ENCODE measurements at places on chromosomes 7 and 10.

- no peak for DNase-seq
These were observed 101.8 kb upstream of the MKLN1 start for GRCh38 chr7:131225619-131226513.

- no peak for DNase-seq
These were observed 675.2 kb downstream of the PHTF2 start for GRCh38 chr7:78473571-78474301.

- DNase-seq, result no peak
These were observed 50.3 kb upstream of the SDK1 start for GRCh38 chr7:3250725-3251124.

DNA sequence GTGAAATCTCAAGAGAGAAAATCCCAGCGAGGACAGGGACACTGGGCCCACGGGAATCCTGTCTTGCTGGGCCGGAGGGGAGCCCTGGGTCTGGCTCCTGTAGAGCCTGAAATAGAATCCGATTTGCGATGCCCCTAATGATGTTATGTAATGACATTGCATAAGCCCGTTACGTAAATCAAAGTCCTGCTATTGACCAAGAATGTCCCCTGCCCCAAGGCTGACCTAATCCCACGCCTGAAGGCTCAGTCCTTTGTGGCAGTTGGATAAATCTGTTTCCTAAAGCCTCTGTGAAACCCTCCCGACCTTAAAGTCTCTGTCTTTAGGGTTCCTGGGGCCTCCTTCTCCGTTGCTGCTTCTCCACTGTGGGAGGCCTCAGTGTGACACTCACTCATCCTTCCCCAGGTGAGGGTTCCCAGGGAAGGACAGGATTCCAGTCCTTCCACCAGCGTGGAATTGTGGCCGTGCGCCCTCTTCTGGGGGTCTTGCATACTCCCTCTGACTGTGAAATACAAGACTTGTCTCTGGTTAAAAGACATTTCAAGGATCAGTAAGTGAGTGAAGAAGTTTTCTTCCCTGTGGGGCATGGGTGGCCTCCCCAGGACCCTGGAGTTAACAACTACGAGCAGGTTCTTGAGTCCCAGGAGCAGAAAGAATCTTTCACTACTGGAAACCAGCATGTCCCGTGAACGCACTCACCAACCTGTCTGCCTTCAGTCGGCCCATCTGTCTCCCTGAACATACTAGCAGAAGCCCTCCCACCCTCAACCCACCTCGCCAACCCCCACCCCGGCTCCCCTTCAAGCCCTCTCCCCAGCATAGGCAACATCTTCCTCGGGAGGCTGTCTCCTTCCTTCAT lies 19.8 kb downstream of the ZNF467 start:
- DNase-seq, result no peak

- DNase-seq, result no peak
These were observed 611.8 kb downstream of the SORCS3 start for GRCh38 chr10:105252911-105253310.

GRCh38 chr7:88268051-88268450 lies 38.6 kb downstream of the STEAP4 start:
- DNase-seq, result no peak

- DNase-seq, result no peak
These were observed 11.0 kb downstream of the CYREN start for GRCh38 chr7:135159359-135160085.

- DNase-seq, result no peak
These were observed 51.9 kb downstream of the SLC29A4 start for GRCh38 chr7:5334671-5335070.

- no peak for DNase-seq
These were observed 396.6 kb upstream of the KLF6 start for GRCh38 chr10:4181621-4182049.

- no peak for DNase-seq
These were observed 80.8 kb upstream of the PRSS1 start for GRCh38 chr7:142668495-142668894.

DNA sequence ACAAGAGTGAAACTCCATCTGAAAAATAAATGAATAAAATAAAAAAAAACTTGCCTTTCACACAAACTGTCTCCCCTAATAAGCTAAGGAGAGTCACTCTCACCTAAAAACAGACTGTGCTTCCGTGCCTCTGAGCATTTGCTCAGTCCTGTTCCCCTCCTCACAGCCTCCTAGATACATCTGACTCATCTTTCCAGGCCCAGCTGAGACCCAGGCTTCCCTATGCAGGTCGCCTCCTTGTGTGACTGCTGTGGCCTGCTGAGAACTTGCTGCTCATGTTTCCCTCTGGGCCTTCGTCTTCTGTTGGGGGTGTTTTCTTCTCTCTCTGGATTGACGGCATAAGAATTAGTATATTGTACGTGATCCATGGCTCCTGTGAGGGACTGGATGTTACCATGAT lies 777.7 kb downstream of the LRMDA start:
- no peak for DNase-seq

DNA sequence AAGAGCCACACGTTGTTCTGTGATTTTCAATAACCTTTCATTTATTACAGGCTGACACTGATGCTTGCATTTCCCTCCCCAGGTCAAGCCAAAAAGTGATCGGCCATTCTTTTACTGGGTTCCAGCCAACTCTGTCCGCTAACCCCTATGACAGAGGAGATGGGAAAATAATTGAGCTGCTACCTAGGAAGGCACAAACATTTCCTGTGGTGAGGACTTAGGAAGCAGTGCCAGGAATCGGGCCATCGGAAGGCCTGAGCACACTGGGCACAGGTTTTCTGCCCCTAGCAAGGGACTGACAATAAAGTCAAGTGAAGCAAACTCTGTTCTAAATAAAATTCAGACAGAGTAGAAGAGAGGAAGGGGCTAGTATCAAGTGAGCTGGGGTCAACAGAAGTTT lies 313.0 kb upstream of the AOAH start:
- DNase-seq, result no peak

DNA sequence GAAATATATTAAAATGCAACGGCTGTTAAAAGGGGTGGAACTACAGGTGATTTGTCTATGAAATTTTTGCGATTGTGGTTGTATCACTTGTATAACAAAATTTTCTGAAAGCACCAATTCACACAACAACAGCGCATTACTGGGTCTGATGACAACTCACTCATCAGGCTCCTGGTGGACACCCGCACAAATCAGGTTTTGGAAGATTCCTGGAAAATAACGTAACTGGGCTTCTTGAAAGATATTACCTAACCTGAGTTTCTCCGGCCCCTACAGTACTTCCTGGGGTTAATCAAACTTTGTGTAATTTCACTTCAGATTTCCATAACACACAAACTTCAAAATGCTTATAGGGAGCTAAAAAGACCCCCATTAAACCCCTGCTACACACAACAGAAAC lies 7.6 kb downstream of the SNX8 start:
- DNase-seq, result no peak

DNA sequence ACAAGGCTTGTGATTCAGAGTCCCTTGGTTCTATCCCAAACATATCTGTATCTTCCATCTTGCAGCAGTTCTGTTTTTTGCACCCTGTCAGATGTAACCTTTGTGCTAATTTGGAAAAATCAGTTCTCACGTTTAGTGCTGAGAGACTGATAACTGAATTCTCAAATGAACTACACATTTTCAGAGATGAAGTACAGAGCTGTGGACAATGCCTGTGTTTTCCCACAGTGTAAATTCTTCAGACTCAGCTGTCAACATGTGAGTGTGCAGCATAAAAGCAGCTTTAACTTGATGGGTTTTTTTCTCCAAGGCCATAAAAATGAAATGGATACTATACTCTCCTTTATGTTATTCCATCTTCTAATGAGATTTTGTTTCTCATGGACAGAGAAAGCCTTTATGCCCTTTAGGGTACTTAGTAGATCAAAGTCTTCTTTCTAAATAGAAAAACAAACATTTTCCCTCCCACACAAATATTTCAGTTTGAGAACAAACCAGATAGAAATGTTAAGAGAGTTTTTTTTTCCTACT lies 150.9 kb downstream of the SEMA3A start:
- no peak for DNase-seq

GRCh38 chr7:148589640-148590039 lies 926 bp upstream of the C7orf33 start:
- no peak for DNase-seq

GRCh38 chr7:3725155-3726059 lies 424.4 kb downstream of the SDK1 start:
- DNase-seq, result no peak

GRCh38 chr10:113060201-113061053 lies 110.4 kb downstream of the TCF7L2 start:
- DNase-seq, result no peak

- no peak for DNase-seq
These were observed 2.8 kb downstream of the TM9SF3 start for GRCh38 chr10:96584035-96584434.
